ENCODE measurements at places on chromosomes 12 and 14.

GRCh38 chr12:121400332-121401139, 618 bp downstream of the RNF34 start:
- peak; percentile 67 for DNase-seq

DNA sequence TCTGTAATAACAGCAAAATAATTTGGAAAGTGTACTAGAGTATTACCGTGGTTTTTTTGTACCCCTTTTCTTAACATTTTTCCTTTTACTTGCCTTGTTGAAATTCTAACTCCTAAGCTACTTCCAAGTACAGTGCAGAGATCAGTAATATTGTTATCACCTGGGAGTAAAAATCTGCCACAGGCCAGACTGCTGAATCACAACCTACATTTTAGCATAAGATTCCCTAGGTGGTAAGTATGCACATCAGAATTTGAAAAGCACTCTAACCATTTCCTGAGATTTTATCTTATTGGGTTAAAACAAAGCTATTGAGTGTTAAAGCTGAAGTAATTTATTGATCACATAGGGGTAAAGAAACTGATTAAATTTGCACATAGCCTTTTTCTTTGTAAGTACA, 55.2 kb upstream of the KCNH3 start:
- DNase-seq, result no peak

DNA sequence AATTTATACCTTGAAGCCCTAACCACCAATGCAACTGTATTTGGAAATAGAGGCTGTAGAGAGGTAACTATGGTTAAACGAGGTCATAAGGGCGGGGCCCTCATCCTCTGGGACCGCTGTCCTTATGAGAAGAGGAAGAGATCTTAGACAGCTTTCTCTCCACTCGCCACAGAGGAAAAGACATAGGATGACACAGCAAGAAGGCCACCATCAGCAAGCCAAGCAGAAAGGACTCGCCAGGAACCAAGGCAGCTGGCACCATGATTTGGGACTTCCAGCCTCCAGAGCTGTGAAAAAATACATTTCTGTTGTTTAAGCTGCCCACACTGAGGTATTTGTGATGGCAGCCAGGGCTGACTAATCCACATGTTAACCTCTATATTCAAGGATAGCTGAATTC, 30.4 kb upstream of the BCAT1 start:
- DNase-seq, result no peak

DNA sequence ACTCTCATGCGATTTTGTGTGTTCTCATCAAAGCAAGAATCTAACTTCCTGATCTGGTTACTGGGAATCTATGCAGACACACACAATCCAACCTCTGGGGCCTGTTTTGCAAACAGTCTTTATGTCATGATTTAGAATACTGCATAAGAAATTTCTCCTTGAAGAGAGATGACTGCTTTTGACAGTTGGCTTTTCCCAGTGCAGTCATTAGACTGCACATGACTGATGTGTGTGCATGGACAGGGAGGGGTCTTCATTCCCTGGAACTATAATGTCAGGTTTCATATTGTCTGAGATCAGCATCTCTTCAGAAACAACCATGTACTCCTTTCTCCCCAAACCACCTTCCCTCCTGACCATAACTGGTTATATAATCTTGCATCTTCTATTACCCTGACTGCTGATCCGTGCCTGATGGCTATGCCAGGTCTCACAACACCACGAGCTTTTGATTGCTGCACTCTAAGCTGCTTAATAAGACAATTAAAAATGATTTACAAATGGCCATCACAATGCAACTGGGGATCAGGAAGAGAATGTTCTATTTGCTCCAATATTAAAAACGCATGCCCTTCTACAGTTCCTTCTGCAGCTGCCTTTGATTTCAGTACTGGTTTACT, 995.4 kb downstream of the NRXN3 start:
- no peak for DNase-seq

GRCh38 chr14:86799244-86799647, 1193.7 kb downstream of the GALC start:
- DNase-seq, result peak; percentile 70

- no peak for DNase-seq
Measured at GRCh38 chr14:103848175-103849077, 1.1 kb upstream of the PPP1R13B start.

GRCh38 chr12:6507102-6507998, 13.4 kb downstream of the NCAPD2 start:
- DNase-seq, result no peak

DNA sequence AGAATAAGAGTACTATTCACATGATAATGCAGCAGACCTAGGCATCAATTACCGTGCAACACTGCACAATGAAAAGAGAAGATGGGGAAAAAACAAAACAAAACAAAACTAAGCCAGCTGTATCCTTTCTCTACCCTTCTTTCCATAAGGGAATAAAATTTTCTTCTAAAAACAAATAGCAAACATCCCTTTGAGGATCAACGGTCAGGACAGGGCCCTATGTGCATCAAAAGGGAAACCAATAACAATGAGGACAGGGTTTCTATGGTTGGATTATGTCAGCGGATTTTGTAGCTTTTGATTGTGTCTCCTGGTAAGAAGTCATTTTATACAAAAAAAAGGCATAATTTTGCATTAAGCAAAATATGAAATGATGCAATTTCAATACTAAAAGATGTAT, 350.3 kb downstream of the SLC6A15 start:
- no peak for DNase-seq

- DNase-seq, result no peak
Measured at GRCh38 chr12:19546027-19546426, 106.7 kb downstream of the AEBP2 start.

GRCh38 chr12:54522243-54522642, 24.7 kb downstream of the NCKAP1L start:
- no peak for DNase-seq

DNA sequence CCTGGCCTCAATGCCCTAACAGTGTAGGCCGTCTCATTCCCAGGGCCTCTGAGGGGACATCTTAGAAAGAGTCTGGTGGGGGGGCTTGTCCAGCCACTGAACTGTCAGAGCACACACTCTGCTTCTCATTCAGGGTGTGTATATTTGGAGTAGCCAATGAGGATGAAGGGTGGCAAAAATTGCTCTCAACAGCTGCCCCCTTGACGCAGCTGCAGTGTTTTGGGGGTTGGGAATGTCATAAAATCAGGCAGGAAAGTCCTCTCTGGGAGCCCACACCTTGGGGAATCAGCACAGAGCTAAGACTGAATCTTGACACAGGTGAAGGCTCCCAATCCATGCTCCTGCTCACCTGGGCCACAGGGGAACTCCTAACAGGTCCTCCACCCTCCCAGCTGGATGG, 1.5 kb downstream of the RASAL1 start:
- no peak for DNase-seq

DNA sequence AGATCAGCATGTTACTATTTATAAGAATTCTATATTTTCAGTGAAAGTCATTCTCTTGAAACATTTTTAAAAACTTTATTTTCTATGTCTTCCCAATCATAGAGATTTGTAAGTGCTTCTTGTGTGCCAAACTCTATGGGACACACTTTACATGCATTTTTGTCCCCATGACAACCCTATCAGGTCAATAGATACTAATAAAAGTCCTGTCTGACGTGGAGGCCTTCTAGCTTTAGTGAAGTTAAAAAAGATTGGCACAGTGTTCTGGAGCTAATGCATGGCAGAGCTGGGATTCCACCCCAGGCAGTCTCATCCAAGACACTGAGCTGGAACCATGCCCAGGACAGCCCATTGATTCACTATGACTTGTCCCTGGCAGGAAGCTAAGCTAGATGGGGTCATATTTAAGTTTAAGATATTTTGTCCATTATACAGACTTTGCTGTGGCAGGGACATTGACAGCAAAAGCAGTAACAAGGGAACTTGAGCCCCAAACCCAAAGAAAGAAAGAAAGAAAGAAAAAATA, 28.1 kb downstream of the TTC6 start:
- DNase-seq, result peak; percentile 29

DNA sequence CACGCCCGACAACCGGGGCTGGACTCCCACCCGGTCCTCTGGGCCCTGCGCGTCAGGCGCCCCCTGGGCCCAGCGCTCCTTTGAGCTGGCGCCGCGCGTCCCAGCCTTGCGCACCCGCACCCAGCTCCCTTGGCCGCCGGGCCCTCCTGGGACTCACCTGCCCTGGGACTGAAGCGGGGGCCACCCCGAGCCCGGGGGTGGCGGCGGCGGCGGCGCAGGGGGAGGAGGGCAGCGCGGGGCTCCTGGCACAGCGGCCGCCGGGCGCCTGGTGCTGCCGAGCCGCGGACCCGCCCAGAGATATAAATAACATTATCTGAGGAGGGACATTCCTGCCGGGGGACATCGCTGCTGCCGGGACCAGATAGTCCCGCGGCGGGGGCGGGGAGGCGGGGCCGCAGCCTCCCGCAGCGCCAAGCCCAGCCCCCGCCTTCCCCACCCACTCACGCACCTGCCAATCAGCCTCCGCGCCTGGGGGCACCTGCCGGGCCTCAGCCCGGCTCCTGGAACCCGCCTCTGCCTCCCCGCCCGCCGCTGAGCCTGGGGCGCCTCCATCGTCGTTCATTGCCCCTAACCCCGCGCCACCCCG, at the start of gene SPTB:
SPTB (minus strand) TSS at position 273 of the 586 bp plus-strand sequence. CDS start 56,813 bp downstream, outside the sequence.
- no peak for DNase-seq

DNA sequence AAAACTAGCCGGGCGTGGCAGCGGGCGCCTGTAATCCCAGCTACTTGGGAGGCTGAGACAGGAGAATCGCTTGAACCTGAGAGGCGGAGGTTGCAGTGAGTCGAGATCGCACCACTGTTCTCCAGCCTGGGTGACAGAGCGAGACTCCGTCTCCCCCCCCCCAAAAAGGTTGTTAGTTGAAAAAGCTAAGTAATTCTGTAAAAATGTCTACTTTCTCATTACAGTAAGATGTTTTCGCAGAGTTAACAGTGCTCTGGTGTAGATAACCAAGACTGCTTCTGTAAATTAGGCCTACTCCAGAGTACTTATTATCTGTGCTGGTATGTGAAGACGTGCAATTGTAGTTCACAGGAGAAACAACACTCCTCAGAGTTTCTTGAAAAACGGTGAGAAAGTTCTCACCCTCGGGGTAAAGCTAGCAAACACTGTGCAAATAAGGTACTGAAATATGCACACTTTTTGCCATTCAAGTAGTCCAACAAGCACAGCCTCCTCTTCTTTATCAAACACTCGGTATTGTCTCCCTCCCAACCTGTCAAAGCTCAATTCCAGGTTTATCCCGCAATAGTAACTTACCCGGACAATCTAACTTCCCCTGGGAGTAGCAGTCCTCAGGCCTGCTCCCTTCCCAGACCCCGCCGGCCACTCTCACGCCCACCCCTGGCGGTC, 974 bp downstream of the BTBD7 start:
- peak; percentile 8 for DNase-seq

Data from ACHN (cell line).